Astrocyte (in vitro differentiated cells and primary cell): ENCODE measurements at places on chromosomes 5 and 9.

GRCh38 chr9:113480612-113481011 lies 17.1 kb downstream of the RGS3 start:
- no peak for DNase-seq

GRCh38 chr5:1502046-1502736 lies 21.6 kb downstream of the LPCAT1 start:
- no peak for DNase-seq

- DNase-seq: no peak
These were observed 48.3 kb upstream of the TRAF1 start for GRCh38 chr9:120974921-120975320.

- DNase-seq: no peak
These were observed 342.1 kb upstream of the PANK3 start for GRCh38 chr5:168921147-168921866.

DNA sequence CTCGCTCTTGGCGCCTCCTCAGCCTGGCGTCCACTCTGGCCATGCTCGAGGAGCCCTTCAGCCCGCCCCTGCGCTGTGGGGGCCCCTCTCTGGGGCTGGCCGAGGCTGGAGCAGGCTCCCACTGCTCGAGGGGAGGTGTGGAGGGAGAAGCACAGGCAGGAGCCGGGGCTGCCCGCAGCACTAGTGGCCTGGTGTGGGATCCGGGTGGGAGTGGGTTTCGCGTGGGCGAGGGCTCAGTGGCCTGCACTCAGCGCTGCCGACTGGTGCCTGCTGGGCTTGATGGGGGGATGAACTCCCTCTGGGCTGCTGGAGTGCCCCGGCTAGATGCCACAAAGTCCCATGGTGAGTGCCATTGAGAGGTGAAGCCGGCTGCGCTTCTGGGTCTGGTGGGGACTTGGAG lies 4.4 kb upstream of the HSPA4 start:
- DNase-seq: no peak

GRCh38 chr5:96572864-96573512 lies 89.2 kb upstream of the CAST start:
- peak; percentile 99 for DNase-seq

- peak; percentile 76 for DNase-seq
These were observed 339.2 kb downstream of the ADAMTS6 start for GRCh38 chr5:65142511-65143011.

DNA sequence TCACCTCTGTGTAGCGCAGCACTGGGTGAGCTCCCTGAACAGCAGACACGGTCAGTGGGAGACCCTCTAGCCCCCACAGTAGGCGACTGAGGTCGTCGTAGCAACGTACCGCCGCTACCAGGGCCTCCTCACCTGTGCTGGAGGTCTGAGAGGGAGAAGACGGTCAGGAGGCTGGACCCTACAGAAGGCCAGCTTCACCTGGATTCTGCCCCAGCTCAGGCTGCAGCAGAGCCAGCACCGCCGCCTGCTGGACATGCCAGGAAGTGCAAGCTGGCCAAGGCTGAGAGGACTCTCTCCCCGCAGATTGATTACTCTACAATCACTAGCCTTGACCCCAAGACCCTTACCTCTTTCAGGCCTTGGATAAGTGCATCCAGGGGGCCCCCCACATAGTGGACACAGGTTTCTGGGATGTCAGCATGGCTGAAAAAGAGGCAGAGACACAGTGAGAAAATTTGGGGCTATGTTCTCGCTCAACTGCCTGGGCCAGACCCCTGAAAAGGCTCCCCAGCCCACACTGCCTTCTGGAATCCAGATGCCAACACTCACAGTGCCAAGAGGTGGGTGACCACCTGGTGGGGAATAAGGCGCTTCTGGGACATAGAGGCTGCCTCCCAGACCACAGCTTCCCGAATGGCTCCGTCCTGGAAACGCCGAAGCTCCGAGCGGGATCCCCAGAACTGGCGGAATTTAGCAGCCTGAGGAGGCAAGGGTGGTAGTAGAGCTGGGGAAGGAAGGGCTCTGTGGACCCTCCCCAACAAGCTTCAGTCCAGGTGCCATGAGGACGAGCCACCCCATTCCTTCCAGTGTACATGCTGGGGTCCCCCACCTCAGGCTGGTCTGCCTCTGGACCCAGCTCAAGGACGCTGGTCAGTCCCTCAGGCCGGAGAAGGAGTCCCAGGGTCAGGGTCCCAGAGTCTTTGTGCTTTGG lies 6.9 kb downstream of the NOL6 start:
- DNase-seq: no peak

DNA sequence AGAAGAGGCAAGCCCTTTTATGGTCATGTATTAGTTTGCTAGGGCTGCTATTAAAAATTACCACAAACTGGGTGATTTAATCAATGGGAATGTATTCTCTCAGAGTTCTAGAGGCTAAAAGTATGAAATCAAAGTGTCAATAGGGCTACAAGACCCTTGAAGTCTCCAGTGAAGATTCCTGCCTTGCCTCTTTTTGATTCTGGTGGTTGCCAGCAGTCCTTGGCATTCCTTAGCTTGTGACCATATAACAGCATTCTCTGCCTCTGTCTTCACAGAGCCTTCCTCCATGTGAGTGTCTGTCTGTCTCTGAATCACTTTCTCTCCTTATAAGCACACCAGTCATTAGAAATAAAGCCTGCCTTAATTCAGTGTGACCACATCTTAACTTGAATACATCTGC lies 282.7 kb downstream of the KCNN2 start:
- no peak for DNase-seq

- no peak for DNase-seq
These were observed 20.7 kb downstream of the CDC37L1 start for GRCh38 chr9:4700091-4700490.

GRCh38 chr5:175623088-175623487 lies 34.8 kb upstream of the HRH2 start:
- DNase-seq: no peak

DNA sequence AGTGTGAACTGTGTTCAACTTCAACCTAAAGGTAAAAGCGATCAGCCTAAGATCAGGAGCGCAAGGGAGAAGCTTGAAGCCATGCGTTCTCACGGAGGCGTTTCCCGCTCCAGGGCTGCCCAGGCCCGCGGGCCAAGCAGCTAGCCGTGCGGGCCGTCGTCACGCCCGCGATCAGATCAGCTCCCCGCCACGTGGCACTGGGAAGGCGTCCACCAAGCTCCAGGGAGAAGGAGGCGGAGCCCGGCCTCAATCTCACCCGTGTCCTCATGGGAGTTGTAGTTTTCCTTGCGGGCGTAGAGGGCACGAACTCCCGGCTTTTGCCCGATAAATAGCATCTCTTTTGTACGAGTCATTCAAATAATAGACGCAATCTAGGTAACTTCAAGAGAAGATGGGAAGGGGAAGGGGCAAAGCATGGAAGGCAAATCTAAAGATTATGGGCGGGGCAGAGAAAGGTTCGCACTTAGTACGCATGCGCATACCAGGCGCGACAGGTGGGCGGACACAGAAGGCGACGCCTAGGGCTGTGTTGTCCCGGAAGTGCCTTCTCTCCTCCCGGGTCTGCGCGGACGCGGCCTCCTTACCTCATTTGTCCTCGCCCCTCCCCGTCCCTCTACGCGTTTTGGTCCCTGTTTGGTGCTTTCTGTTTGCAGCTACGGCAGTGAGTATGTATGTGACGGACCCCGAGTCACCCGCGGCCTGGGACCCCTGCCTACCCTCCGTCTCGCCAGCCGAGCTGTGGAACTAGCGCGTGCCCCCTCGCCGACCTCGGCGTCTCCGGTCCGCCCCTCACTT lies 40.8 kb upstream of the ZCCHC7 start:
- DNase-seq: peak; percentile 84

- DNase-seq: no peak
These were observed 469.4 kb downstream of the RASEF start for GRCh38 chr9:82593501-82593900.

- peak; percentile 25 for DNase-seq
These were observed at the start of gene CCNJL for GRCh38 chr5:160312134-160312959. CCNJL (minus strand) TSS chr5:160312564; CDS start chr5:160311923, 641 bp downstream.

GRCh38 chr9:129242191-129242941 lies 64.3 kb upstream of the IER5L start:
- no peak for DNase-seq

DNA sequence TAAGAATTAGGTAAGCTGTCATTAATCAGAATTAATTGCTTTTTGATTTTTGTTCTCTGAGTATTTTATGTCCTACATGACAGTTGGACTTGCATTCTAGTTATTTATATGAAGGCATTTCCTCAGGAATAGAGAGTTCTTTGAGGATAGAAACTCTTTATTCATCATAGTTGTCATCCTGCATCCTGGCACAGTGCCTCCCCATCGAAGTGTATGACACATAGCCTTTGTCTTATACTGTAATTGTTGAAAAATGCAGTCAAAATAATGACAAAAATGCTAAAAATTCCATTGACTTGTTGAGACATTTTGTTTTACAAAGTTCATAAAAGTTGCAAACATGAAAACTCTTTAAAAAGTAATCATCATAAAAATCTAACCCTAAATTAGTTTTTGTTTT lies 36.5 kb downstream of the CFAP95 start:
- peak; percentile 80 for DNase-seq

GRCh38 chr5:157108976-157109375 lies at the start of gene HAVCR2:
HAVCR2 (minus strand) TSS chr5:157109044; CDS start chr5:157108983, 61 bp downstream.
- DNase-seq: no peak

DNA sequence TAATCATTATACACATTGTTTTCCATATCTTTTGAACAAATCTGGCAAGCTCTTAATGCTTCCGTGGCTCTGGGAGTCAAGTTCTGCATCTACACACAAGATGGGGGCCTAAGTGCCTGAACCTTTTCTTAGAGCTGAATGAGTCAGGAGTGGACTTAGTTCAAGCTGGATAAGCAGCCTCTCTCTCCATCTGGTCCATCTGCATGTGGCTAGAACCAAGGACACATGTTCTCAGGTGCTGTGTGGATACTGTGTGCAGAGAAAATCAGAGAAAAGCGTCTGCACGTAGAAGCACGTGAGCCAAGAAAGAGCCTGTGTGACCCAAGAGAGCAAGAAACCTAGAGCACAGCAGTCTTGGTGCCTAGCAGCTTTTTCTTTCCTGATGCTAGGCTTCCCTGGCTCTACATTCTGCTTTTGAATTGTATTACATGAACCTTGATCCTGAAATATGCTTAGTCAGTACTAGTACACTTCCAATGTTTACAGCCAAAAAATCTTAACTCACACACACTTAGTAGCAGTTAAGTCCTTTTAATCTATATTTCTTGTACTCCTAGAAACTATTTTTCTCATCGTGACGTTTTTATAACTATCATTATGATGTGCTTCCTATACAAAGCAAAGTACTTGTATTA lies 1798.9 kb downstream of the MAT2B start:
- no peak for DNase-seq

- no peak for DNase-seq
These were observed 384.7 kb downstream of the BNC2 start for GRCh38 chr9:16485575-16486321.

DNA sequence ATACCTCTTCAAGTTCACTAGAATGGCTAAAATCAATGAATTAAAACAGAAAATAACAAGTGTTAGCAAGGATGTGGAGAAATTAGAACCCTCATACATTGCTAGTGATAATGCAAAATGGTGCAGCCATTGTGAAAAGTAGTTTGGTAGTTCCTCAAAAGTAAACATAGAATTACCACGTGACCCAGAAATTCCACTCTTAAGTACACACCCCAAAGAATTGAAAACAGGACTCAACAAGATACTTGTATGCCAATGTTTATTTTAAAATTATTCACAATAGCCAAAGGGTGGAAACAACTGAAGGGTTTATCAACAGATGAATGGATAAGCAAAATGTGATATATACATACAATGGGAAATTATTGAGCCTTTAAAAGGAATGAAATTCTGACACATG lies 70.3 kb downstream of the BARX1 start:
- no peak for DNase-seq

GRCh38 chr9:98992885-98993569 lies 49.3 kb downstream of the COL15A1 start:
- DNase-seq: no peak

GRCh38 chr5:155069961-155070360 lies 56.4 kb downstream of the KIF4B start:
- no peak for DNase-seq

- DNase-seq: no peak
These were observed 70.4 kb downstream of the RAPGEF1 start for GRCh38 chr9:131669269-131670157.

- DNase-seq: no peak
These were observed 10.6 kb downstream of the AFAP1L1 start for GRCh38 chr5:149282027-149282965.

- DNase-seq: no peak
These were observed 99.5 kb downstream of the VPS13A start for GRCh38 chr9:77276799-77277198.

DNA sequence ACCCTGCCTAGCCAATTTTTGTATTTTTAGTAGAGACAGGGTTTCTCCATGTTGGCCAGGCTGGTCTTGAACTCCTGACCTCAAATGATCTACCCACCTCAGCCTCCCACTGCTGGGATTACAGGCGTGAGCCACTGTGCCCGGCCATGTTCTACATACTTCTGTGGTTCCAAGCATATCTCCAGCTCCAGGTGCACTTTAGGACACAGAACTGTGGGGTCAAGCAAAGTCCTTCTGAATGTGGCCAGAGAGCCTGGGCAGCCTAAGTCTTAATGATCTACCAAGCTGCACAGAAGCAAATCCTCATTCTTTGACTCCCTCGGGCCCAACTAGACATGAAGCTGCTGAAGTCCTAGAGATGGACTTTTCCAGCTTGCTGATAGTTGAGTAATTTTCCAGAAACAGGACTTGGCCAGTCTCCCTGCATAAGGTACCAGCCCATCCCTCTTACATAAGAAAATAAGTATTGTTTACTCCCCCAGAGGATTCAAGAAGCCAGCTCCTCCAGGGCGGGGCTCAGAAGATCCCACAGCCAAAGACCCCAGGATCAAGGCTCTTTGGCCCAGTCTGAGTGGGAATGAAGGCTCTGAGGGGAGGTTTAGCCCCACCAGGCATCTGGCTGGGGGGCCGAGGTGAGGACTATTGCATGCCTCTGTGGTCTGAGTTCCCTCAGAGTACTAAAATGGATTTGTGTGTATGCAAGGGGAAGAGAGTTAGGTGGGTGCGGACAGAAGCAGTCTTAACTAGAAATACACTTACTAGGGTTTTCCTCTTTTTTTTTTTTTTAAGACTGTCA lies 8.7 kb downstream of the CLTB start:
- DNase-seq: no peak

- DNase-seq: no peak
These were observed 520.1 kb upstream of the SMC2 start for GRCh38 chr9:103574056-103574455.
